ENCODE measurements at places on chromosomes 7 and 10. TPM values are rescaled to one million over a fixed set of nuclear protein-coding genes. Genes with fewer than 3 reads are reported as not detected.

SPDYE11 gene
- not detected for total RNA-seq

GRCh38 chr7:51860305-51860704, 543.7 kb upstream of the COBL start:
- no peak for DNase-seq

- DNase-seq = no peak
These were observed 170.1 kb downstream of the PKD1L1 start for GRCh38 chr7:47778153-47778661.

DNA sequence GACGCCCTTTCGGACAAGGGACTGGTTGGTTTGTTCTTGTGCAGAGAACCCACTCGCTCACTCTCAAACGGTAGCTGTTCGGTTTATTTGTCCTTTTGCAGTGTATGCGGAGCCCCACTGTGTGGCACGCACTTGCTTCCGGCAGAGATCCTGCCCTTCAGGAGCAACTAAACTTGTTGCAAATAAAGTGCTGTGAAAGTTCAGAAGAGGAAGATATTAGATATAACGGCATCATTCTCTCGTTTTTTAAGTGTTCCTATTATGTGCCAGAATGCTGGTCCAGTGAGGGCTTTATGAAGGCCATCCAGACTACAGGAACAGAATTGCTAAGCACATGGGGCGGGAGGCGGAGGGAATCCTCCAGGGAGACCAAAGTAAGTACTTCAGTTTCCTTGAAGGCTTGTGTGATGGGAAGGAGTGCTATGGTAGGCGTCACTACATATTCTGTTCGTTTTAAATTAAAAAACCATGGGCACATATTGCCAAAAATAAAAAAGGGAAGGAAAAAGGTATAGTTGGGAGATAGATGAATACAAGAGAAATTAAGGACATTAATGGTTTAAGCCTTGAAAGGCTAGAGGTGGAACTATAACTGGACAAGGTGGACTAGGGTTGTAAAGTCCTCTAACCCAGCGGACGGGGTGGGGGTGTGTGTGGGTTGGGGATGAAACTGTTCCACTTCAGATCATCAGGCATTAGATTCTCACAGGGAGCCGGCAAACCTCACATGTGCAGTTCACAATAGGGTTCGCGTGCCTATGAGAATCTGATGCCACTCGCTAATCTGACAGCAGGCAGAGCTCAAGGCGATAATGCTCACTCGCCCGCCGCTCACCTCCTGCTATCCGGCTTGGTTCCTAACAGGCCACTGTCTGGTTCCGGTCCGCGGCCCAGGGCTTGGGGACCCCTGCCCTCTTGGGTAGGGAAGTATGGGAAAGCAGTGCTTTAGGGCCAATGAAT, 704 bp upstream of the ERLIN1 start:
- no peak for DNase-seq

GRCh38 chr7:17318146-17318545, 19.7 kb downstream of the AHR start:
- no peak for DNase-seq

Measured in dorsolateral prefrontal cortex (tissue), 122 donors.